Right hindlimb (tissue), 1 donor: ENCODE measurements at places on chromosomes 16 and 17.

- DNase-seq: peak; percentile 12
Measured at GRCh38 chr16:88058817-88059216, 107.6 kb downstream of the BANP start.

- DNase-seq: peak; percentile 39
Measured at GRCh38 chr16:9199311-9199710, 107.9 kb downstream of the HAPSTR1 start.

GRCh38 chr16:83807327-83807709 lies 460 bp upstream of the HSBP1 start:
- DNase-seq: peak; percentile 29

GRCh38 chr17:49992191-49992932 lies 2.7 kb downstream of the DLX3 start:
- no peak for DNase-seq

- DNase-seq: peak; percentile 30
Measured at GRCh38 chr16:53913920-53914319, 210.0 kb downstream of the FTO start.

DNA sequence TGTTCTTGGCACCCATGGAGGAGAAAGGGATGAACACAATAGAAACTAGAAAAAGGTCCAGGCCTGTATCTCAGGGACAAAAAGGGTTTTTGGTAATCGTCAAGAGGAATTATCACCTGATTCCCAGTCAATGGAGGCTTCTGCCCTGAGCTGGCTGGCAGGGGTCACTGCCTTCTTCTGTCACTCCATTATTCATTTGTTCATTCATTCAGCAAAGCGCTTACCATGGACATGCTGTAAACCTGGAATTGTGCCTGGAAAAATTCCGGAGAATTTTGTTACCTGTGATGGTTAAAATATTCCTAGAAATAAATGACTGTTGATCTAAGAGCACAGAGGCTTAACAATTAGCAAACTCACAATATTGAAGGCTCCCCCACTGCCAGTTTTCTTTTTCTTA lies 212.3 kb downstream of the SHISA9 start:
- DNase-seq: no peak

DNA sequence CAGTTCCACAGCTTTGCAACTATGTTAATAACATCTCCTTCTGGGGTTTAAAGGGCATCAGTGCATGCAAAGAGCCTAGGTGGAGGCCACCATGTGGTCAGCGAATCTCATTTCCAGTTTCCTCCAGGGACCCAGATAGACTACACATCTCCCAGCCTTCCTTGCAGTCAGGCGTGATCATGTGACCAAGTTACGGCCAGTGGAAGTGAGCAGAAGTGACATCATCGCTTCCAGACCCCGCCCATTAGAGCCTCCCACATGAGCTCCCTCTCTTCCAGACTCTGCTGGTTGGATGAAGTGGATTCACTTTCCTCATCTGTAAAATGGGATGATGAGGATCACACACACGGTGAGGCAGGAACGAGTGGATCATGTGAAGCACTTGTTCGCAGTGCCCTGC lies 27.4 kb upstream of the KDM8 start:
- DNase-seq: no peak
